ENCODE measurements at places on chromosomes 1 and 21. TPM values are rescaled to one million over a fixed set of nuclear protein-coding genes. Genes with fewer than 3 reads are reported as not detected.

NEGR1 gene
- not detected for total RNA-seq

SMCP gene
- not detected for total RNA-seq

RPS6KC1 gene
- total RNA-seq: 19.0 TPM

FAM151A gene
- total RNA-seq: not detected

- H3K4me3 ChIP-seq: no peak overlapping the region
- DNase-seq: no peak
- H3K27ac ChIP-seq: no peak overlapping the region
- H3K27me3 ChIP-seq: no peaks in the 10 kb centered on the region
Observed at GRCh38 chr1:109256971-109257681, 7.8 kb downstream of the CELSR2 start.

DNA sequence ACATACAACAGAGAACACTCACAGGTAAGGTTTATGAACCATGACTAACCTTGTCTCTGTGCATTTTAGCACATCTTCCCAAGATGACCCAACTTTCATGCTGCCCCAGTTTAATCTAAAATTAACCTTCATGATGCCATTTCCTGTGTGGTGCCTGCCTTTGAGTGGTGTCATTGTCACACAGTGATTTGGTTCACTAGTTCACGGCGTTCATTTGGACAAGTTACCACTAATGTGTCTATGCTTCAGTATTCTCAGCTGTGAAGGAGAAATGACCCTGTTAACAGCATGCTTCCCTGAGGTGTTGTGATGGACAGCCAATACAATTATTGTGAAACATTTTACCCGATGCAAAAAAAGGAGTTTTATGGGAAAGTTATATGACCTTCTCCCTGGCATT, 693.1 kb downstream of the RWDD3 start:
- no peaks in the 10 kb centered on the region for H3K4me1 ChIP-seq
- H3K27me3 ChIP-seq: no peaks in the 10 kb centered on the region
- H3K27ac ChIP-seq: no peak overlapping the region
- no peak overlapping the region for H3K4me3 ChIP-seq
- no peak for DNase-seq
- H3K36me3 ChIP-seq: no peaks in the 10 kb centered on the region

DNA sequence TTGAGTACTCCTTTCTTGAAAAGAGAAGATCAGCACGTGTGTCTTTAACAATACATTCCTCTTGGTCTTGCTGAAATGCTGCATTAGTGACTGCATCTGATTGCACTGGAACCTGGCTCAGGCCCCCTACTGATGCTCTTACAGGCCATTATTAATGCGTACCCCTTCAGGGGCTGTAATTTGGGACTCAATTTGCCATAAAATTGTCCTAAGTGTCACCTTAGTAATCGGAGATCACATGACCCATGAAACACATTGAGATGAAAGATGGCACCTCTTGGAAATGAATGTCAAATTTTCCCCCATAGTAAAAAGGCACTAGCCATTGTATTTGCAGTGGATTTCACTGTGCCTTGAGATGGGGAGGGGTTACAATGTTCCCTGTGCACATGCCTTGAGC, 563.3 kb downstream of the KIF26B start:
- no peak overlapping the region for H3K27ac ChIP-seq
- H3K36me3 ChIP-seq: no peaks in the 10 kb centered on the region
- no peak overlapping the region for H3K4me3 ChIP-seq
- H3K27me3 ChIP-seq: no peaks in the 10 kb centered on the region
- DNase-seq: no peak

GRCh38 chr1:210598135-210598652, 269.5 kb downstream of the HHAT start:
- H3K27ac ChIP-seq: no peak overlapping the region
- no peaks in the 10 kb centered on the region for H3K27me3 ChIP-seq
- no peak for DNase-seq
- no peaks in the 10 kb centered on the region for H3K36me3 ChIP-seq
- H3K4me1 ChIP-seq: no peaks in the 10 kb centered on the region
